CD8-positive, alpha-beta T cell (primary cell): ENCODE measurements at places on chromosomes 16 and 17. TPM values are rescaled to one million over a fixed set of nuclear protein-coding genes. Genes with fewer than 3 reads are reported as not detected.

The TMEM238L gene
- total RNA-seq: not detected

The SMURF2 gene
- total RNA-seq: 27.3 TPM

The G6PC1 gene
- total RNA-seq: not detected

The NDE1 gene
- total RNA-seq: 113 TPM

The LRRC75A gene
- total RNA-seq: 1.7 TPM

The PARD6A gene
- total RNA-seq: 3.1 TPM

The NECAB2 gene
- not detected for total RNA-seq

The KRTAP1-5 gene
- total RNA-seq: not detected

- peak; percentile 21 for DNase-seq
Measured at GRCh38 chr17:37089956-37090355, 141.2 kb downstream of the AATF start.

DNA sequence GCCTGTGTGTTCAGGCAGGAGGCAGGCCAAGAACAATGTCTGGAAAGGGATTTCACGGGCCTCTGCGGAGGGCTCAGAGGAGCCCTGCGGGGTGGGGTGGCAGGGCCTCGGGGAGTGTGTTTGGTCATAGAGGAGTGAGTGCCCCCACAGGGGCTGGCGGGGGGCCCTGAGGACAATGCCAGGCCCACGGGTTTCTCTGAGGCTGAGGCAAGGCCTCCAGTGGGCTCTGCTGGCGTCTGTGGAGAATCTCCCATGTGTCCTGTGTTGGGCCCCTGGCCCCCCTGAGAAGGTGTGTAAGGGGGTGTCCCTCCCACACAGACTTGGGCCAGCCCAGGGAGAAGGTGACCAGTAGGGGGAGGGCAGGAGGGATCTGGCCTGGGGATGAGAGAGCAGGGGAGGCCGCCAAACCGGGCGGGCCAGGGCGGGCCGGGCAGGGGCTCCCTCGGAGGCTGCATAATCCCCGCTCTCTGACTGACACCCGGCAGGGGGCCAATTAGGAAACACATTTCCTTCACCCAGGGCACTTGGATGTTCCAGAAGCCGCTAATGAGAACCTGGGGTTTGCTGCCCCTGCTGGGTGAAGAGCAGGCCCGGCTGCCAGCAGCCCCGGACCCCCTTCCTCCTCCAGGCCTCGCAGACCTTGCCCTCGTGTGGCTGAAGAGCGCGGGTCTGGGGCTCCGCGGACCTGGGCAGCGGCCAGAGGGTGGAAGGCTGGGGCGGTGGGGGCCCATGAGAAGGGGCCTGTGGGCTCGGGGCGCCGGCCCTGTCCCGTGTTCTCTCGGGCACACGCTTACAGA lies 204.2 kb downstream of the NTN1 start:
- DNase-seq: no peak

DNA sequence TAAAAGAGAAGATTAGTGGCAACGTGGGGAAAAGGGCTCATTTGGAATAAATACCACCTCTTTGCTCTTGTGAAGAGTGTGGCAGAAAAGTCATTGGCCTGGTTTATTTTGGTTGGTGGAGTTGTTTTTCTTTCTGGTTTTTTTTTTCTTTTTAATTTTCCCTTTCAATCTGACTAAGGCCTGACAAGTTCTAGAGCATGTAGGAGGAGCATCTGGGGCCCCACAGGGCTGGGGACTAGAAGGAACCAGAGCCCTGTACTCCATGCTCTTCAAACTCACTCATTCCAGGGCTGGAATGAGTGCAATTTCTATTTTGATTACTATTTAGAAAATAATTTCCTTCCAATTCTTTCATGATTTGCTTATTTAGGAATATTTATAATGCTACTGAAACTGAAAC lies 13.3 kb downstream of the IRX5 start:
- no peak for DNase-seq

GRCh38 chr17:48561884-48562810 lies 16.0 kb downstream of the HOXB4 start:
- DNase-seq: no peak

DNA sequence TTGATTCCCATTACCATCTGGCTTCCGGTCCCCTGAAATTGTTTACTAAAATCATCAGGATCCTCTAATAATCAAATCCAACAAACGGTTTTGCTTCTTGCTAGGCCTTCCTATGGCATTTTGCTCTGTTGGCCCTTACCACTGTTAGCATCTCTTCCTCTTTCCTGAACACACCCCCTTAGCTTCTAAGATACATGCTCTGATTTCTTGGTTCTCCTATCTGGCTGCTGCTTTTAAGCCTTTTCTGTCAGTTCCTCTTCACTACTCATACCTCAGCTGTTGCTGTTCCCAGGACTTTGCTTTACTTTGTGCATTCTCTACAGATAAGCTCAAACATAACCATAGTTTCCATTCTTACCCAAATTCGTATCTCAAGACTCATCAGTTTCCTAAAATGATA lies 11.4 kb downstream of the CAPNS2 start:
- DNase-seq: no peak

GRCh38 chr17:7606280-7606679 lies 8.4 kb downstream of the FXR2 start:
- DNase-seq: no peak

- DNase-seq: no peak
Measured at GRCh38 chr17:65888649-65889048, 303.3 kb downstream of the CEP112 start.

- DNase-seq: no peak
Measured at GRCh38 chr16:7160093-7160492, 172.6 kb upstream of the RBFOX1 start.

DNA sequence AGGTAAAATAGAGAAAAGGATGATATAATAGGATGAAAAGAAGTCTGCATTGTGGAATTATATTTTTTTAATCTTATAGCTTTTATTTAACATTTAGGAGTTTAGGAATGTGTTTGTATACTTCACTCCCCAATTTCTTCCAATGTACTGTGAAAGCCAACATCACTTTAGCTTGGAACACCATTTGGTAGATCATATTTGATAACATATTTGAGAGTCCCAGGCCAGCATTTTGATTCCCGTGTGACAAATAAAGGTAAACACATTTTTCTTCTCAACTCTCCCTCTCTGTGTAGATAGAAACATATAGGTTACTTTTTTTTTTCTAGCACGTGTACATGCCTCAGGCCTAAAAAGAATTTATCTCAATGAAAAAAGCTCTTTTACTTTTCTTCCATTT lies 1551.3 kb downstream of the CDH8 start:
- no peak for DNase-seq

DNA sequence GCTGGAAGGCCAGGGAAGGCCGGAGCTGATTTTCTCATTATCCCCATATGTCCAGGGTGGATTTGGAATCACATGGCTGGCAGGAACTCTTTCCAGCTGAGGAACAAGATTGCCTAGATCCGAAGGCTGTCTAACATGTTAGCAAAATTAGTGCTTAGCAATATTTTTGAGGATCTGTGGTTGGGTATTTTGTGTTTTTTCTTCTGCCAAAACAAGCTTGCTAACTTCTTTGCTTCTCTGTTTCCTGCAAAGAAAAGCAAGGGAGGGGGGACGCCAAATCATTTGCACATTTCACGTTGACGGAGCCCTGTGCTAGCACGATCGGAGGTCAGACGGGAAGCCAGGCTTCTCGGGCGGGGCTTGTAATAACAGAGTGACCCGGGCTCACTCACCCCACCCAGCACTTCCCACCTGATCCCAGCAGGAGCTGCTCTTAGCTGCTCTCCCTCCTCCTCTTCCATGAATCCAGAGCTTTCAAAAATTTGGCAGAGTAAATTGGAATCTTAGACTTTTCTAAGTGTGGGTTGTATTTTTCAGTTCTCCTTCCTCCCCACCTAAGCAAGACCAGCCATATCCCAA lies 33.3 kb upstream of the FOXF1 start:
- no peak for DNase-seq

- no peak for DNase-seq
Measured at GRCh38 chr16:55147396-55147795, 176.6 kb upstream of the IRX6 start.

GRCh38 chr16:21626659-21627277 lies 25.6 kb downstream of the IGSF6 start:
- no peak for DNase-seq

- no peak for DNase-seq
Measured at GRCh38 chr17:12659500-12659899, 6.2 kb upstream of the MYOCD start.

- DNase-seq: no peak
Measured at GRCh38 chr16:79986352-79986751, 385.8 kb upstream of the MAF start.

DNA sequence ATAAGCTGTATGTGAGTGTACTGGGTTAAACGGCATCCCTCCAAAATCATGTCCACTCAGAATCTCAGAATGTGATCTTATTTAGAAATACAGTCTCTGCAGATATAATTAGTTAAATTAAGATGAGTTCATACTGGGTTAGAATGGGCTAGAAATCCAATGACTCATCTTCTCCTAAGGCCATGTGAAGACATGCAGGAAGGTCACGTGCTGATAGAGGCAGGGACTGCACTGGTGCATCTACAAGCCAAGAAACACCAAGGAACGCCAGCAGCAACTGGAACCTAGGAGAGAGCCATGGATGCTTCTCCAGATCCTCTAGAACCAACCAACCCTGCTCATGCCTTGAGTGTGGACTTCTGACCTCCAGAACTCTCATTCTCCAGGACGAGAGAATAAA lies 241.0 kb downstream of the XYLT1 start:
- DNase-seq: no peak

GRCh38 chr16:89455178-89455577 lies 35.2 kb downstream of the ANKRD11 start:
- no peak for DNase-seq

- DNase-seq: no peak
Measured at GRCh38 chr16:56629531-56629930, 2.9 kb upstream of the MT1M start.

DNA sequence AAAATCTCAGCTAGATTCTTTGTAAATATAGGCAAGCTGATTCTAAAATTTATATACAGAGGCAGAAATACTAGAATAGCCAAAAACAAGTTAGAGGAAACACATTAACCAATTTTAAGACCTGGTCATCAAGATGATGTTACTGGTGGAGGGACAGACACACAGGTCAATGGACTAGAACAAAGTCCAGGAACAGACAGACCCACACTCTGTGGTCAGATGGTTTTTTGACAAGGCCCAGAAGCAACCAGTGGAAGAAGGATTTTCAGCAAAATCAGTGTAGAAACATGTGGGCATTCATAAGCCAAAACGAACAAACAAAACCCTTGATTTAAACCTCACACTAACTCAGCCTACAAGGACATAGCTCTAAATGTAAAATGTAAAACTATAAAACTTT lies 99.7 kb upstream of the METRNL start:
- no peak for DNase-seq

DNA sequence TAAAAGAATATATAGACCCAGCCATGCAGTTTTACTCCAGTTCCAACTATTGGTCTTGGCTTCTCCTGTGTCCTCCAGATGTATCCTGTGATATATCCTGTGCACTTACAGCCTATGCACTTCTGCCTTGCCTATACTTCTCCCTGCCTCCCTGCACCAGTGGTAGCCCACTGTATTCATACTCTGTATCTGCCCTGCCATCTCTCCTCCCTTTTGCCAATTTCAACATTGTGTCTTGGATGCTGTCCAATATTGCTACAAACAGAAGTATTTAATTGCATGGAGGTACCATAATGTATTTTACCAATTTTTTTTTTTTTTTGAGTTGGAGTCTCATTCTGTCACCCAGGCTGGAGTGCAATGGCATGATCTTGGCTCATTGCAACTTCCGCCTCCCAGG lies 242.7 kb downstream of the HAPSTR1 start:
- no peak for DNase-seq

- no peak for DNase-seq
Measured at GRCh38 chr17:27153005-27153404, 140.9 kb upstream of the WSB1 start.

- DNase-seq: no peak
Measured at GRCh38 chr16:19677402-19677801, 40.6 kb downstream of the KNOP1 start.

DNA sequence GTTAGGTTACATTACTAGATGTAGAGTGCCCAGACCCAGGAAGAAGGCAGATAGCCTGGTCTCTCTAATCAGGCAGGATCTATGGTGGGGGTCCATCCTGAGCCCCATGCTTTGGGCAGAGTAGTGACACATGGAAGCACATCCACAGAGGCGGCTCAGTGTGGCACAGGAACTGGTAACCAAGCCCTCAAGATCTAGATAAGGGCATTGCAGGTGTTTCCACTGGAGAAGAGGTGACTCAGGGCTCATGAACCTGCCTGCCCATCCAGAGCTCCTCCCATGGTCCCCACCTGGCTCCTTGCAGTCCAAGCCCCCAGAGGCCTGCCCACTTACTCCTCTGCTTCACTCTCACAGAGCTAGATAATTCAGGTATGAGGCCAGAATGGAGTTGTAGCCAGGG lies 62.0 kb upstream of the TMEM132E start:
- DNase-seq: no peak

- no peak for DNase-seq
Measured at GRCh38 chr16:3865241-3865640, 15.3 kb downstream of the CREBBP start.

DNA sequence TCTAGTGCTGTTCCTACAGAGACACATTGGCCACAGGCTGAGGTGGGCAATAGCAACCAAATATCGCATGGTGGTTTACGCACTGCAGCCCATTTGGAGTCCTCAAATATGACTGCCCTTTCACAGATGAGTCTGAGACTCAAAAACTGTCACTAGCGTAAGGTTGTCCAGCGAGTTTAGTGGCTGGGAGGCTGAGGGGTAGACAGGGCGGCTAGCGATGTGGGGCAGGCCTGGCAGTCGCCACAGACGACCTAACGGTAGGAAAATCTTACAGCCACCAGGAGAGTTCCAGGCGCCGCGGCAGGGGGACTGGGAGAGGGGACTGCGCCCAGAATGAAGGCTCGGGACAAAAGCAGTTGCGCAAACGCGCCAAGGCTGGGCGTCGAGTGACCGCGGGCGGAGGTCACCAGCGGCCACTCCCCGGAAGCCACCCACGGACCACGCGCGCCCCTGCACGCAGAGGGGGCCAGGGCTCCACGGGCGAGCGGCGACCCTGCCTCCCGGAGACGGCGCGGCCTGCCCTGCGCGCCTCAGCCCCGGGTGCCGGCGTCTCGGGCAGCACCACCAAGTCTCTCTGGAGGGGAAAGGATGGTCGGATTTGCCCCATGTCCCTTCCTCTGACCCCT lies 699 bp upstream of the MAP1LC3B start:
- no peak for DNase-seq

GRCh38 chr16:23640931-23641765 lies at the start of the genes DCTN5 and PALB2:
TSS of gene DCTN5 (plus strand) at chr16:23641466. CDS start at chr16:23641543, 77 bp downstream.
TSS of gene PALB2 (minus strand) at chr16:23641310. CDS start at chr16:23641157, 153 bp downstream.
- DNase-seq: peak; percentile 80

- no peak for DNase-seq
Measured at GRCh38 chr16:7271486-7271885, 61.2 kb upstream of the RBFOX1 start.
